CD4-positive, CD25-positive, alpha-beta regulatory T cell (primary cell): ENCODE measurements at places on chromosomes 4 and X.

GRCh38 chr4:28973587-28974350, 1746.4 kb upstream of the PCDH7 start:
- DNase-seq: no peak

DNA sequence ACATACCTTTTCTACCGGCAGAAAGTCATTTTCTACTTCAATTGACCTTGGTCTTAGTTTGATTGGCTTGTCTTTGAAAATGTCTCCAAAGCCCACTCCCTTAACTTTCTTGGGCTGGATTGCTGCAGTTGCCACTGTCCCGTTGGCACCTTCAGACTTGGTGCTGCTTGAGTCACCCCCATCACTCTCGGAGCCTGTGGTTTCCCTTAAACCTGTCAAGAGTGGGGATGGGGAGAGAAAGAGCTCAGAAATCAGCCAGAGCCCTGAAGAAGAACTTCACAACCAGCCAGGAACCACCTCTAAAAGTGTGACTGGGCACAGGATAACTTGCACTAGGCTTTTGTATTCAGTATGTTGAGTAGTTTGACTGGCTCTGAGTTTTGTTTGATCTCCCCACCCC, 168.5 kb upstream of the MAP3K15 start:
- DNase-seq: no peak

GRCh38 chr4:102334624-102335023, 10.7 kb downstream of the SLC39A8 start:
- no peak for DNase-seq

DNA sequence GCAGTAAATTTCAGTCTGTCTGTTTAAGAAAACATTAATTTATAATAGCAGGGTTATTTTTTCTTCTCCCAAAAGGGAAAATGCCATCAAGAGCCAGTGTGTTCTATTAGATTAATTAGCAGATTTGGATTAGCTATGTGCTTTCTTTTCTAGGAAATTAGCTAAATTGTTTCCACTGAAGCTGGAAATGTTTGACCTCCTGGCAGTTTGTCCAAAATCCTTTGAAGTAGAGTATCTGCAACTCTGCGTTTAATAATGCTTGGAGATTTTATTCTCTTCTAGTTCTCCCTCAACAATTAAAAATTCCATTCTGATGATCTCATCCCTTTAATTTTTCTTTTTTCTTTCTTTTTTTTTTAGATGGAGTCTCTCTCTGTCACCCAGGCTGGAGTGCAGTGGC, 27.1 kb upstream of the HOPX start:
- no peak for DNase-seq

- no peak for DNase-seq
Measured at GRCh38 chr4:30716158-30716557, 4.0 kb upstream of the PCDH7 start.

- DNase-seq: no peak
Measured at GRCh38 chr4:41217374-41217773, 3.0 kb upstream of the APBB2 start.

GRCh38 chrX:40106676-40107290, 9.0 kb upstream of the BCOR start:
- DNase-seq: no peak

- DNase-seq: no peak
Measured at GRCh38 chrX:13373027-13373426, 53.2 kb upstream of the ATXN3L start.

GRCh38 chr4:17807446-17807845, 3.1 kb downstream of the DCAF16 start:
- DNase-seq: no peak

DNA sequence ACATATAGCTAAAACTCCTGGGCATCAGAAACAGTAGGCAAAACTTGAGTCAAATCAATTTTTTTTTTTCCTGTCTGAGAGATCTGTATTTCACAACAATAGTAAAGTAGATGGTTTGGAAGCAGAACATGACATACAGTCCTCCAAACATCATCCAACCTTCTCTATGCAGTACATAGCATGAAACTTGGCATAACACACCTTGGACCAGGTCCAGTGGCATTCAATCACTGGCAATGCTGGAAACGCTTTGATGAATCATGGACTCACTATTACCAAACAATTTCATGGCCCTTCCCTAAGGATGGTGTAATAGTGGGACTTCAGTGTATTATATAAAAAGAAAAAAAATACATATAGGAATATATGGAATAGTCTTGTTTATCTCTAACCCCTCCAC, 154.6 kb downstream of the FMR1NB start:
- DNase-seq: no peak

- DNase-seq: no peak
Measured at GRCh38 chr4:98630737-98631454, 27.5 kb downstream of the TSPAN5 start.

DNA sequence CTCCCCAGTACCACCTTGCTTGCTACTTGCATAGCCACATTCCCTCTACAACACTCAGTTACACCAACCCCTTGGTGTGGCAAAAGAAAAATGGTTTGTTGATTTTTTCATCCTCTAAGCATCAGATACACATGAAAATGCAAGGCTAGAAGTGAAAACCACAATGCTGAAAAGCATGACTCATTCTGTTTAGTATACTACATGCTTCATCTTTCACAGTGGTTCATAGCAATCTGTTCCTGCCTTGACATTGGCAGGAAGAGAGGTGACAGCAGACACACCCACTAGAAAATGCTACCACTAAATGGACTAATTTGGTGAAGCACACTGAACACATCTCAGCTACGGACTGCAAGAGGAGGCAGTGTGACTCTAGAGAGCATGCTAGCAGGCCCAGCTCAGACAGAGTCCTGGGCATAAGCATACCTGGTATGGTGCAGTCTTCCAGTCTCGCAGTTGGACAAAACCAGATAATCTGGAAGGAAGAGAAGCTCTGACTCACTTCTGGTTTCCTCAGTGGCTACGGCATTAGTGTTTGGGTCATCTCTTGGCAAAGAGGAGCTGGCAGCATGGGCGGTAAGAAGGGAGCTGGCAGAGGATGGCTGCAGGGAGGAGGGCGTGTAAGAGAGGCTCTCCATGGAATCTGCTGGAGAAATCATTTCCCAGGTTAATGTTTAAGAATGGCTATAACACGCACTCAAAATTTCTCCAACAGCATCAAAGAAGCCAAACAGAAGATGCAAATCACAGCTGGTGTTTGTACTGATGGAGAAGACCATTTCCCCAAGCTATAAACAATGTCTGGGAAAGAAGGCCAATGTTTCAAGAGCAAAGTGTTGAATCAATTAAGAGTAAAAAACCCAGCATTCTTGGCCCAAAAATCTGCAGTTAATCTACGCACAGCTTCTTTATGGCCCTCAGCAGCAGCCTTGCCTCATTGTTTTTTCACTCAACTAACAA, 37.8 kb downstream of the GAB3 start:
- no peak for DNase-seq

DNA sequence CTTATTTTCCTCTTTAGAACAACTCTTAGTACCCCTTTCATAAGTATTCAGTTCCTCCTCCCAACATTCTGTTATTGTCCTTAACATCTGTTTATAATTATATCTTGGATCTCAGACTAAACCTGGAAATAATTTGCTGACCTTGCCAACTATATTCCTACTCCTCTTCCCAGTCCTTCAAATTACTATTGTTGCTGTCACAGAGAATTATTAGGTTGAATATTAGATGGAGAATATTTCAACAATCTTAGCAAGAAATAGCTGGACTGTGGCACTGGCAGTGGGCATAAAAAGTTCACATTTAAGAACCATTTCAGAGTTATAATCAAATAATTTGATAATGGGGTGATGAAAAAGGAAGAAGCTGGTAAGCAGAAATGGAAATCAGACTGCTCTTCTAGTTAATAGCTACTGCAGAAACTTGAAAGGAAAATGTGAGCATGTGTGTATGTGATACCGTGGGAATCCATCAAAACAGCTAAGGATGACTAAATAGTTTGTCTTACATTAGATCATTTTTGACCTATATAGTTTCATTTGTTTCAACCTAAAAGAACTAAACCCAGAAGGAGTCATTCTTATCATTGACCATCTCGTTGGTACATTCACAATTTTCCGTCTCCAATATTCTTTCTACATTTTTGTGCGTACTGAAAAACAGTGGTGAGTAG, 43.3 kb upstream of the PRDM8 start:
- no peak for DNase-seq

DNA sequence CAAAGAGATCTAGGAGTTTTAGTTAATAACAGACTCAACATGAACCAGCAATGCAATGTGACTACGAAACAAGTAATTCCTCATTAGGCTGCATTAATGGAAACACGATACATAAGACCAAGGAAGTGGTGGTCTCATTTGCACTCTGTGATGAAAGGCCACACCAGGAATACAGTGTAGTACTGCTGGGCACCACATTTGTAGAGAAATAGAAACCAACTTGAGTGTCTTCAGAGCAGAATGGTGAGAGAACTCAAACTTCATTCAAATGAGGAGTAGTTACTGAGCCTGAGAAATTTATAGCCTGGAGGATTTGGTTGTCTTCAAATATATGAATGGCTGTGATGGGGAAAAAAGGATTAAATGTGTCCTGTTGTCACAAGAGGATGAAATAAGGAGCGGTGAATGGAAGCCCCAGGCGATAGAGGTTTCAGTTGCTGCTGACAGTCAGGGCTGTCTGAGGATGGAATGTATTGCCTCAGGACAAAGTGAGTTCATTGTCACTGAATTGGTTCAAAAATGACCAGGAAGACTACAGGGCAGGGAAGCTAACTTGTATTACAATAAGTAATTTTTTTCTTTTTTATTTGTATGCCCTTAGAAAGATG, 50.9 kb downstream of the NFKB1 start:
- no peak for DNase-seq

DNA sequence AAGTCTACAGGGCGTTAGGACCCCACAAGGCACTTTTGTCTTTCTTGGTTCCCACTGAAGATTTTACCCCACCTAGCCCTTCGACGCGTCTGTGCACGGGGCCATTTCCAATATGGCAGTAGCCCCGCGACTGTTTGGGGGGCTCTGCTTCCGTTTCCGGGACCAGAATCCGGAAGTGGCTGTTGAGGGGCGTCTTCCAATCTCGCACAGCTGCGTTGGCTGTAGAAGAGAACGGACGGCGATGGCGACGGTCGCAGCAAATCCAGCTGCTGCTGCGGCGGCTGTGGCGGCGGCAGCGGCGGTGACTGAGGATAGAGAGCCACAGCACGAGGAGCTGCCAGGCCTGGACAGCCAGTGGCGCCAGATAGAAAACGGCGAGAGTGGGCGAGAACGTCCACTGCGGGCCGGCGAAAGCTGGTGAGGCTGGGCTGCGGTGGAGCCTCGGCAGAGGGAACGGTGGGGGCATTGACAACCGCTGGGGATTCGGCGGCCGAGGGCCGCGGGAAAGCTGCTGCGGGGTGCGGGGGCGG, at the start of gene USP11:
TSS of gene USP11 (plus strand) at position 207 of the 530 bp plus-strand sequence. CDS start at position 242, 35 bp downstream.
- DNase-seq: peak; percentile 40

- DNase-seq: no peak
Measured at GRCh38 chr4:161279095-161279494, 884.7 kb downstream of the FSTL5 start.

GRCh38 chrX:133391111-133391510, 24.2 kb downstream of the GPC4 start:
- no peak for DNase-seq

- DNase-seq: no peak
Measured at GRCh38 chrX:13376857-13377549, 57.1 kb upstream of the ATXN3L start.

GRCh38 chrX:40503094-40503493, 77.7 kb upstream of the ATP6AP2 start:
- DNase-seq: no peak

DNA sequence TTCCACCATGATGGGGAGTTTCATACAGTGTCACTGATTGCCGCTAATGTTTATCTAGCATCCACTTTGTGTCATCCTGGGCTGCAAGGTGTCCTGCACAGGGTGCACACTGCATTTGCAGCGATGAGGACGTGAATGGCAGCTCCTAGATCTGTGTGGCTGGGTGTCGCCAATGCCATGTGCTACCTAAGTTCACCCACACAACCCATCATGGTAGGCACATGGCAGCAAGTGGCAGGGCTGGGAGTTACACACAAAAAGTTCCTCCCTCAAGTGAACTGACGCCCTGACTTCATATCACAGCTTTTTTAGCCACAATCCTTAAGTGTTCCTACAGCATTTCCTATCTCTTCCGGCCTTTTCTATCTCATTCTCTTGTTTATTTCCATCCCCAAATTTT, 45.9 kb upstream of the SPRY1 start:
- DNase-seq: no peak

DNA sequence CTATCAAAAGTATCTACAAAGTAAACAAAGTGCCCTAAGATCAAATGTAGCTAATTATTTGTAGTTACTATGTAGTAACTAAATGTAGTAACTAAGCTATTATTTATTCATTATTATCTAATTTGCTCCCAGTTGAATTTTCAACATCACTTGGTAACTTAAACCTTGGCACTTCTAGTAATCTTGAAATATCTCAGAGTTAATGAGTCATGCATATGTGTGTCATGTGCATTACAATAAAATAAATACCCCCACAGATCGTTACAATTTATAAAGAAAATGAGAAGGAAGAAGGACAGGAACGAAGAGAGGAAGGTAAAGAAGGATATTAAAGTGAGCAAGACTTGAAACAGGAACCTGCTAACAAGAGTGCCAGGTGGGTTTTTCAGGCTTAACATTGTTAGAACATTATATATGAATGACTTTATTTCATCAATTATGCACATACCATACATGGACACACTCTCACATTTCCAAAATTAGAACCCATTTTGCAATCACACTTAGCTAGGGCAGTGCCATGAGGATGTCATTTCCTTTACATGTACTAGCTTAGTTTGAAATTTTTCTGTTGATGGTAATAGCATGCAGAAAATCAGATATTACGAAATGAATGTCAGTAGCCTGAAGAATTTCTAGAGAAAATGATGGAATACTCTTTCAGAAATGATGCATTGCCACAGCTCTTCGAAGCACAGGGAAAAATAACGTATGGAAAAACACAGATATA, 1670.4 kb upstream of the AGA start:
- no peak for DNase-seq

GRCh38 chr4:48472794-48473193, 10.3 kb upstream of the SLC10A4 start:
- no peak for DNase-seq

DNA sequence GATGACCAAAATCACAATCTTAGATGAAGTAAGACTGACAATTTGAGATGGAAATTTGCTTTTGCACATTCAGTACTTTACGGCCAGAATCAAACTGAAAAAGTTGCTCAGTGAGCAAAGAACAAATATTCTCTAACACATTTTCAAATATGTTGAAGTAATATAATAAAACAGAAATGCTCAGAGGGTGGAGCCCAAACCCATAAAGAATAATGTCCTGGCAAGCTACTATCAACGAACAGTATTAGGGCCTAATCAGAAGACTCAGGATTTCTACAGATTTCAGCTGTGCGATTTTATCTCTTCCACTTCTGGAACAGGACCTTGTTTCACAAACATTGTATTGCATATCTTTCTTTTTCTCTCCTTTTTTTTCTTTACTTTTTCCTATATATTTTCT, 505.0 kb downstream of the TECRL start:
- no peak for DNase-seq

GRCh38 chr4:150332086-150332485, 249.9 kb upstream of the MAB21L2 start:
- DNase-seq: no peak

GRCh38 chrX:136303041-136303440, 2.3 kb downstream of the ADGRG4 start:
- DNase-seq: no peak

- DNase-seq: no peak
Measured at GRCh38 chr4:10534820-10535219, 77.6 kb upstream of the ZNF518B start.

GRCh38 chr4:175927121-175927520, 115.1 kb upstream of the GPM6A start:
- no peak for DNase-seq
